ENCODE measurements at places on chromosomes 11 and 22. TPM values are rescaled to one million over a fixed set of nuclear protein-coding genes. Genes with fewer than 3 reads are reported as not detected.

DNAJC24 gene
- 18.2 TPM for total RNA-seq

SCGB1D2 gene
- not detected for total RNA-seq

SF3A1 gene
- total RNA-seq = 41.4 TPM

ANGPTL5 gene
- 0.39 TPM for total RNA-seq

SNX15 gene
- 12.1 TPM for total RNA-seq

SHANK3 gene
- 2.2 TPM for total RNA-seq

MRGPRE gene
- total RNA-seq = 0.73 TPM

NXPE2 gene
- not detected for total RNA-seq

SLC1A2 gene
- 11.0 TPM for total RNA-seq

SERPING1 gene
- total RNA-seq = 48.9 TPM

LMO1 gene
- not detected for total RNA-seq

TRIM29 gene
- 1.1 TPM for total RNA-seq

TRAF6 gene
- 7.3 TPM for total RNA-seq

HBG1 gene
- total RNA-seq = not detected

SMIM35 gene
- total RNA-seq = not detected

MMP8 gene
- not detected for total RNA-seq

FBLN1 gene
- total RNA-seq = 199 TPM

OR1S2 gene
- total RNA-seq = not detected

OR51B5 gene
- not detected for total RNA-seq

MOGAT2 gene
- not detected for total RNA-seq
